ENCODE measurements at places on chromosomes 3 and 15.

DNA sequence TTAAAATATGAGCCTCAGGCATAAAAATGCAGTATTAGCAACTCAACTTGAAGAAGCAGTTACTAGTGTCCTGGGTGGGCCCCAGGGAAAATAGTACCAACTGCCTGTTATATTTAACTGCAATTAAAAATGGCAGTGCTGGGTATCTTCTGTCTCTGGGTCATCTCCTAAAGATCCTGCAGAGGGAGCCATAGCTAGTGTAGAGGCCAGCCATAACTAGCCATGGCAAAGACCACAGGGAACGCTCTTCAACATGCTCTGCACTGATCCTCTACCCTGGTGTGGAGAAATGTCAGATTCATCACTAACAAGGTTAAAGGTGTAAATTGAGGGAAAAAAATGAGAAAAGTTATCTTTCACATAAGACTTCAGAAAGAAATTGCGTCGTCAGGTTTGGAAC is 181.3 kb downstream of the SNRPN start:
- no peak for DNase-seq

GRCh38 chr15:48020166-48020565 is 100.6 kb upstream of the SLC24A5 start:
- DNase-seq = no peak

GRCh38 chr3:13161771-13162535 is 88.7 kb upstream of the IQSEC1 start:
- DNase-seq = no peak

DNA sequence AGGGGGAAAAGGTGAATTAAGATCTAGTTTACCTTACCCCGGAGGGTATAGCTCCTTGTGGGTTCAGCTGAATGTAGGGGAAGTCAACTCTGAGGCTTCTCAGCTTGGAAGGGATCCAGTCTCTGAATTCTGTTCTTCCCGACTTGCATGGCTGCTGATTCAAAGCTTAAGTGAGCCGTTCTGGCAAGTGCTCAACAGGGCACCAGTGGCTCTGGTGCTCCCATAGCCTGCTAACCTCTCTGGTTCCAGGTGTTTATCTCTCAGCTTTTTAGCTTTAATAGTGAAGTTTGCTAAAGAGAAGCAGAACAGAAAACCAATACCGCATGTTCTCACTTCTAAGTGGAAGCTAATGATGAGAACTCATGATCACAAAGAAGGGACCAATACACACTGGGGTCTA is 46.3 kb upstream of the RBP1 start:
- no peak for DNase-seq

DNA sequence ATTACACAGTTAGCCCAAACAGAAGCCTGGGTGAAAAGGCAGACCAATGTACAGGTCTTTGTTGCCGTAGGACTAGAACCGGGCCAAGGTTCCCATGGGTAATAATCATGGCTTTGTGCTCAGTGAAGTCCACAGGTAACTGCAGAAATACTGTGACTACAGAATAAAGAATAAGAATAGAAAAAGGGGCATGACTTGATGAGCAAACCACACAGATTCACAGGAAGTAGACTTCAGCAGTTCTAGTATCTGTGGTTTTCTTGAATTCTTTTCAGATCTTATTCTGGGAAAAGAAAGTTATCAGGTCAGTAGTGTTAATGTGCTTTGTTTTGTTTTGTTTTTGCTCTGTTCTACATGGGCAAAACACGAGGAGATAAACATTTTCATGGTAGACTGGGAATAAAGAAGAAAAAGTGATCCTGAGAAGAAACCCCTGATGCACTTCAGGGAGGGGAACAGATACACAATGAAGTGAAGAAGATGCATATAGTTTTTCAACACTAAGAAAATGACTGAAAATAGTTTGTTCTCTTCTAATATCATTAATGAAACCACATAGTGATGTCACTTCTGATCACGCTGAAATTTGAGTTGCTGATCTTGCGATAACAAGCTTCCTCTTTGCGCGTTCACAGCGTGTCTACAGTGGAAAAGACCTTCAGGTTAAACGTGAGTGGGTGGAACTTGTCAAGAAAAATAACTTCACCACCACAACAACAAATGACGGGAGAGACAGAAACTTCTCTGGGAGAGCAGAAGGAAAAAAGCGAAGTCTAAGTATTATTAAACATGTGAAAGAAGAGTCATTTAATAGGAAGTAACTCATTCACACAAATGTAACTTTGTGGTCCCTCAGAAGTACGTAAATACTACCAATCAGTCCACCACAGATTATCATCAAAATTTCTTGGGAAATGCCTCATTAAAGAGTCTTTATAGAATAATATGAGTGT is 315.8 kb upstream of the SATB1 start:
- peak; percentile 74 for DNase-seq

DNA sequence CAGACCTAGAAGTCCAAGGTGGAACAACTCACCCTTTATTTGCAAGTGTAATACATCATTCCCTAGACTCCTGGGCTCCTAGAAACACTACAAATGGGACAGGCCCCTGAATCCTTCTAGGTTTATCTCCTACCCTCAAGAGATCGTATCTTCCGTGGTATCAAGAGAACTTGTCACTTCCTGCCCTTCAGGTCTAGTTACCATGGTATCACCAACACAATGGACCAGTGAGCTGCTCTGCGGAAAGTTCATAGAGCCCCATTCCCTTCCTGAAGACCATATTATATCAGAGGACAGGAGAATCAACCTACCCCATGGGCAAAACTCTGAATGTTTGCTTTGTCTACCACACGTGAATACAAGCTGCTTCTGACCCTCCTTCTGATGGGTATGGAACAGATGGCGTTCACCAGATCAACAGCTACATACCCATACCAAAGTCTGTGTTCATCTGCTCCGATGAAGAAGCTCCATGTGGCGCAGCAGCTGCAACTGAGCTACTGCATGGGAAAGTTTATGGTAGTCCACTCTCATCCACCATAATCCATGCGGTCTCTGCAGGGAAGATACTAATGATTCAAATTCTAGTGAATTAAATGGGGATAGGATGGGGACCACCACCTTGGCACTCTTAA is 84.6 kb upstream of the KLF13 start:
- peak; percentile 55 for DNase-seq

DNA sequence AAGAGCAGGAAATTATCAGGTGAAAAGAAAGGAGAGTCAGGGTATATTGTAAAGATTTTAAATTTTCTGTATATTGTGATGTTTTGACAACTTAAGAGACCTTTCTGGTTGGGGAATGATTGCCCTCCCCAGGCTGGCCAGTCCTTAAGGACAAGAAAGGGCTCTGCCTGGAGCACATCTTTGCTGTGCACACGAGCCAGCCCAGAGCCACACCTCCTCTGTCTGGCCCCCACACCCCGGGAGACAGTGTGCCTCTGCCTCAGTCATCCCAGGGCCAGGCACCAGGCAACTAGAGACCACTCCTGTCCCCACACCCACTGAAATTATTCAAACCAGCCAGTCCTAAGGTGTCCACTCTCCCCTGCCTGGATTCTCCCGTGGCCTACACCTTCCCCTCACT is 67.1 kb downstream of the KBTBD12 start:
- DNase-seq = no peak

DNA sequence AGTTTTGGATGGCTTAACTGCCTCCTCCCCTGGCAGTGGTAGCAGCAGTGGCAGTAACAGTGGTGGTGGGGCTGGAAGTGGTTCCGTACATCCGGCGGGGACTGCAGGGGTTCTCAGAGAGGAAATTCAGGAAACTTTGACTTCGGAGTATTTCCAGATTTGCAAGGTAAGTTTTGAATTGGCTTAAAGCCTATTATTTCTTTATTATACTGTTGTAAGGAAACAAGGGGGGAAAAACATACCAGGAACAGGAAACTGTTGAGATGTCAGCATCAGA is 1.5 kb downstream of the STXBP5L start:
- peak; percentile 2 for DNase-seq

GRCh38 chr3:175659670-175660350 is 800.7 kb downstream of the NAALADL2 start:
- no peak for DNase-seq

- no peak for DNase-seq
Measured at GRCh38 chr3:170493712-170494182, 75.1 kb downstream of the CLDN11 start.

DNA sequence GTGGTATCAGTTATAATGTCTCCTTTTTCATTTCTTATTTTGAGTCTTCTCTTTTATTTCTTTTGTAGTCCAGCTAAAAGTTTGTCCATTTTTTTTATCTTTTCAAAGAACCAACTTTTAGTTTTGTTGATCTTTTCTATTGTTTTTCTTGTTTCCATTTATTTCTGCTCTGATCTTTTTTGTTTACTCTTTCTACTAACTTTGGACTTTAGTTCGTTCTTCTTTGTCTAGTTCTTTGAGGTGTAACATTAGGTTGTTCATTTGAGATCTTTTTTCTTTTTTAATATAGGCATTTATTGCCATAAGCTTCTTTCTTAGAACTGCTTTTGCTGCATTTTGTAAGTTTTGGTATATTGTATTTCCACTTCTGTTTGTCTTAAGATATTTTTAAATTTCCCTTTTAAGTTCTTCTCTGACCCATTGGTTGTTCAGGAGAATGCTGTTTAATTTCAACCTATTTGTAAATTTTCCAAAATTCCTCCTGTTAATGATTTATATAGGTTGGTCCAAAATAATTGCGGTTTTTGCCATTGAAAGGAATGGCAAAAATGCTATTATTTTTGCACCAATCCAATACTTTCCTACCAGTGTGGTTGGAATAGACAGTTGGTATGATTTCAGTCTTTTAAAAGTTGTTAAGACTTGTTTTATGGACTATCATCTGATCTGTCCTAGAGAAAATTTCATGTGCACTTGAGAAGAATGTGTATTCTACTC is 51.2 kb downstream of the KAT2B start:
- no peak for DNase-seq

DNA sequence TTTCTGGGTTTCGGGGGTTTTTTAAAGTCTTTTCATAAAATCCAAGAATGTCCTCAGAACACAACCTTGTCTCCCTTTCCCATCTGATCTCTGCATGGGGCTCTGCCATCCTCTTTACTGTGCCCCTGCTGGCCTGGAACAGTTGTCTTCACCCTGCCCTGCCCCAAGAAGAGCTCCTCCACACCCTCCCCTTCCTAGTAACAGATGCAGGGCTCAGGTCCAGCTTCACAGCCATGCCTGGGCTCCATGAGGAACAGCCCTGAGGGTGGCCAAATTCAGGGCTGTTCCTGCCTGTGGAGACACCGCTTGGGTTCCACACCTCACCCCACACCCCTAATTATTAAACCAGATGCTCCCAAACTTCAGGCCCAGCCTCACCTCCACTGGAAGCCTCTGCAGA is 12.9 kb upstream of the ULK3 start:
- DNase-seq = no peak

DNA sequence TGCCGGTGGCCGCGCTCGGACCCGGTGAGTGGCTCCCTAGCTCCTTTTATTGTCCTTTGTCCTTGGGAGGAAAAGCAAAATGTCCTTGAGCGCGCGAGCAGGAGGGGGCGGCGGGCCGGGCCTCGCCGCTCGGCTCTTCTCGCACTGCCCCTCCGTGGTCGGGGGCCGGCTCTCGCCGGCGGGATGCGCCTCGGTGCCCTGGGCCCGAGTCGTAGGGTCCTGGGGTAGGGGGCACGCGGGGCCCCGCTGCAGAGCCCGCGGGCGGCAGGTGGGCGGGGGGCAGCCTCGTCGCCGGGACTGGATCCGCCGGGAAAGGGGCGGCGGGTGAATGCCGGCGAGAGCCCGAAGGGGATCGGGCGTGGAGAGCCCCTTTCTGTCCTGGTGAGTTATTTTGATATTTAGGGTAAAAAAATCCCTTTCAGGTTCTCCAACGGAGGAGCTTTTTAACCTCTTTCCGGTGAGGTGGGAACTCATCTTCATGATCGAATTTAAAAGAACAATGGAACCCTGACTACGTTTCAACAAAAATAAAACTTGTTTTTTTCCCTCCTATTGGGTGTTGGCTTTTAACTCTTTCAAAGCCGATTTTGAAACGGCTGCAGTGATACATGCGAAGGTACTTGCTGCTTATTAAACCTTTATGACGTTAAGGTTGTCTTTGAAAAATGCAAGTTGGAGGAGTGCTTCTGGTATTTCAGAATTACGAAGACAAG is 16.8 kb upstream of the CHD2 start:
- DNase-seq = peak; percentile 57

- DNase-seq = no peak
Measured at GRCh38 chr3:114178770-114179368, at the start of gene DRD3. DRD3 (minus strand) TSS chr3:114179052; CDS start chr3:114171992, 7,060 bp downstream.

- no peak for DNase-seq
Measured at GRCh38 chr3:143226678-143227291, 107.2 kb downstream of the CHST2 start.

DNA sequence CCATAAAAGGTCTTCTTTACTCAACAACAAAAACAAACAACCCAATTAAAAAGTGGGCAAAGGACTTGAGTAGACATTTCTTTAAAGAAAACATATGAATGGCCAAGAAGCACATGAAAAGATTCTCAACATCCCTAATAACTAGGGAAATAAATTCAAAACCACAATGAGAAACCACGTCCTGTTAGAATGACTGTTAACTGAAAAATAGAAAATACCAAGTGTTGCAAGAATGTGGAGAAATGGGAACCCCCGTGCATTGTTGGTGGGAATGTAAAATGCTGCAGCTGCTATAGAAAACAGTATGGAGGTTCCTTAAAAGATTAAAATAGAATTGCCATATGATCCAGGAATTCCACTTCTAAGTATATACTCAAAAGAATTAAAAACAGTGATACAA is 34.8 kb downstream of the NMNAT3 start:
- DNase-seq = no peak
